NCI-H1436 treated with DMSO at 0.1 percent for 48 hours (cell line): ENCODE measurements at places on chromosomes 3 and 15.

GRCh38 chr3:53137835-53138446 lies 7.7 kb upstream of the RFT1 start:
- no peak for DNase-seq

DNA sequence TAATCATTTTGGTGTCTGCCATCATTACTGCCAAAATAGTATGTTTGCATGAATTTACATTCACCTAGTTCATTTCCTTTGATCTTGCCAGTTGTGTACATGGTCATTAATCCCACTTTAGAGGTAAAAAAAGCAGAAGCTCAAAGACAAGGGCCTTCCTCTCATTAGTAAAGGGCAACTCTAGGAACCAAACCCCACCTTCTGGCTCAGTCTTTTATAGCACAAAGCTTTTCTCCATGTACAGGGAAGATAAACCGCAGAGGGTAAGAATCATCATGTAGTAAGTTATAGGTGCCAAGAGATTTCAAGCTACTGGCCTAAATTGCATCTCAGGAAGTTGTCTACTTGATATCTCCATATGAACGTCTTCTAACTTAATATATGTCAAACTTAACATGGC lies 19.3 kb upstream of the SPG21 start:
- DNase-seq, result no peak

DNA sequence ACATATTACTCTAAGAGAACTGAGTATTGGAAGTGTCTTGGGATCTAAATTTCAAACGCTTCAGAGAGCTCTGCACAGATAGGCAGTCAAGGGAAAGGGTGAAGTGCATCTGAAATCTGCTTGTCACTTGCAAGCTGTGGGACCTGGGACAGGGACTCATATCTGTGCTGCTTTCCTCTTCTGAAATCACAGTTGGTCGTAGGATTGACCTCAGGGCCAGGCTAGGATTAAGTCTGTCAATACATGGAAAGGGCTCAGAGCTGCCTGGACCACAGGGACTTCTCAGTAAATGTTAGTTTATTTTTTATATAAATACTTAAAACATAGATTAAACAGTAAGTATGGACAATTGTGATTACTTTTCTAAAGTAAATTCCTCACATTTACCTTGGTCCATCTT lies 74.7 kb upstream of the CMTM7 start:
- no peak for DNase-seq

GRCh38 chr3:193977622-193978021 lies 158.3 kb upstream of the HES1 start:
- no peak for DNase-seq

GRCh38 chr3:107599772-107600145 lies 77.0 kb downstream of the BBX start:
- no peak for DNase-seq

DNA sequence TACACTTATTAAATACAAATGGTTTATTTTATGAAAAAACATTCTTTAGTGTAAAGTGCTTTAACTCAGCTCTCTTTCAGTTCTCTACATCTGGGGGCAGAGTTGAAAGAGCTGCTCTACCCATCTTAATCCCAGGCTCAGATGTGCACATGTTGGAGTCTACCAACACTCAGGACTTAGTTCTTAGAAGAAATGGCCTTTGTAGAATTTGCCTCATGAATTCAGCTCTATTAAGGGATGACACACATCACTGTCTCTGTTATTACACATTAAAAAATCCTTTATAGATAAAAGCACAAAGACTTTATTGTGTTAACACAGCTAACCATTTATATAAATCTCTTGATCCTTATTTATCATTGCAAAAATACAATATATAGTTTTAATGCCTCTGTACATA lies 31.7 kb upstream of the GSK3B start:
- DNase-seq, result no peak

GRCh38 chr3:142876417-142876816 lies 12.5 kb downstream of the PCOLCE2 start:
- DNase-seq, result no peak

DNA sequence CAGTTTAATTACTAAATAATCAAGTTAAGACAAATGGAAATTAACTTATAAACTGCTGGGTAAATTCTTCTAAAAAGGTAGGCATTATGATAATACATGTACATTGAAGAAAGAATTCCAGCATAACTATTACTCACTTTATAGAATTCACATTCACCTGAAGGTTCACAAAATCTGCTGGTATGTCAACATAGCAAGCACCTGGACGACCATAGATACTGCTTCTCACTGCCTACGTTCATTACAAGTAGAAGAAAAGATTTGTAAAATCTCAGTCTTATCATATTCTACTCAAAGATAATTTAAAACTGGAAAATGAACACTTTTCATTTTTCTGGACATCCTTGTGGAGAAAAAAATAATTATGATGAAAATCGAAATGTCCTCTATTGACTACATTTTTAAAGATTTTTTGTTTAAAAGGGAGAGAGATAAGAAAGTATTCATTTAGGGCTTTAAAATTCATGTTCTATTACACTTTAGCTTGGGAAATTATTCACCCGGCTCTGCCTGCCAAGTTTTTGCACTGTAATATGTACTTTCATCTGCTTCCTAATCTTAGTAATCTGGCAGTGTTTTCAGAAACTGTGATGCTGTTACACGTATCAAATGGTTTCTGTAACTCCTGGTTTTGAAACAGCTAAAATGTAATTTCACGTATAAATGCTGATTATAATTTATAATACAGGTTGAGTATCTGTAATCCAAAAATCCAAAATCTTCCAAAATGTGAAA lies 16.1 kb downstream of the HACL1 start:
- DNase-seq, result no peak

GRCh38 chr3:98902351-98902740 lies 851 bp upstream of the DCBLD2 start:
- DNase-seq, result no peak

GRCh38 chr3:192904632-192905289 lies 12.9 kb downstream of the MB21D2 start:
- no peak for DNase-seq

- no peak for DNase-seq
These were observed 121.1 kb downstream of the ZNF621 start for GRCh38 chr3:40645883-40646282.

DNA sequence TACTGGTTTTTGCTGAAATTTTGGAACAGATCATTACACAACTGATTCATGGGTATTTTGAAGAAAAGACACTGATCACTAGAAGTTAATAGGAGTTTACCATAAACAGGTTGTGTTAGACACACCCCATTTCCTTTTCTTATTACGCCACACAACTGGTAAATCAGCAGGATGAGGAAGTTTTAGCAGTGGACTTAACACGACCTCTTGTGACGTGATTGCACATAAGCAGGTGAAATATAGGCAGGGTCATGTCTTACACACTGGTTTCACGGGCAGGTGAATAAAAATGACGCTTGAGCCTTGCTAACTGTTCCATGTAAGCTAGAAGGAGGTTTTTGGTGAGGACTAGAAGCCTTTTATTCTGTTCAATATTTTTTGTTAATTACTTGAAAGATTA lies 27.1 kb upstream of the TPRG1 start:
- peak; percentile 89 for DNase-seq

DNA sequence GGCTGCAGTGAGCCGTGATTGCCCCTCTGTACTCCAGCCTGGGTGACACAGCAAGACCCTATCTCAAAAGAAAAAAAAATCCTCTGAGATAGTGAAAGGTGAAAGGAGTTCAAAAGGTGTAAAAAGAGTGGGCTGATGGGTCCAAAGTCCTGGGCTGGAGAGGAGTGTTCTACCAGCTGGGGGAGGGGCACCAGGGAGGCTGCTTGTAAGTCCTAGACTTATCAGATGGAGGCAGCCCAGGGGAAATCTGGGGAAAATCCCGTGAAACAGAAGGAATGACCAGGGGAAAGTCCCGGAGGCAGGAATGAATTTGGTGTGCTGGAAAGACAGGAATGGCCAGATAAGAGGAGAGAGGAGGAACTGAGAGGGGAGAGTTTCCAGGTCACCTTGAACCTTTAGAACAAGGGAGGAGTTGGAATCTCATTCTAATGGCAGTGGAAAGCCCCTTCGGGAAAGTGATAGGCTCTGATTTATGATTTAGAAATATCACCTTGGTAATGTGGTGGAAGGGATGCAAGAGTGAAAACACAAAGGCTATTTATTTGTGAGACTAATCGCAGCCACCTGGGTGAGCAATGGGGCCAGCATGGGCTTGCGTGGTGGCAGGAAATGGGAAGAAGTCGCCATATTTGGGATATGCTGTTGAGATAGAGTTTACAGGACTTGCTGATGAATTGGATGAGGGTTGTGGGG lies 23.4 kb upstream of the PPP4R2 start:
- no peak for DNase-seq

GRCh38 chr3:150268426-150269391 lies 139.4 kb upstream of the TSC22D2 start:
- no peak for DNase-seq

DNA sequence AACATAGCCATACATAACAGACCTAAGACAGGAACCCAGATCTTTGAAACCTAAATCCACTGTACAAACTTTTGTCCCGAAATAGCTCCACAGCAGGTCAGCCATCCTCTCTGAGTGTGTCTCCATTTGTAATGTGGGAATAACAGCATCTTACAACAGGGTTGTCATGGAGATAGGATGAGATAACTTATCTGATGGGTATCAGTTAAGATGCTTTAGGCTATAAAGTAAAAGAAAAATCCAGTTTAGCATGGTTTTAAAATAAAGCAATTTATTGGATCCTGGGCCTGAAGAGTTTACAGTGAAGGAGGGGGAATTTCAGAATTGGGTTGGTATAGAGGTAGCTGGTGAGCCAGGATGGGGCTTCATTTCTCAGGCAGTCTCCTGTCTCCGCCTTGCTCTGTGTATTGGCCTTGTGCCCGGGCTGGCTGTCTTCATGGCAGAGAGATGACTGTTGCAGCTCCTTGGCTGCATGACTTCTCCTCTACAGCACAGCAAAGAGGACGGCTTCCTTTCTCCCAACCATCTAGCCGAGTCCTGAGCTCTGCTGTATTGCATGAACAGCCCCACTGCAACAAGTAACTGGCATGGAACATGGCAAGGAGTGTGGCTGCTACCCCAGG lies 131.9 kb upstream of the PROK2 start:
- DNase-seq, result no peak

GRCh38 chr3:28826840-28827239 lies 454.0 kb upstream of the RBMS3 start:
- DNase-seq, result no peak

DNA sequence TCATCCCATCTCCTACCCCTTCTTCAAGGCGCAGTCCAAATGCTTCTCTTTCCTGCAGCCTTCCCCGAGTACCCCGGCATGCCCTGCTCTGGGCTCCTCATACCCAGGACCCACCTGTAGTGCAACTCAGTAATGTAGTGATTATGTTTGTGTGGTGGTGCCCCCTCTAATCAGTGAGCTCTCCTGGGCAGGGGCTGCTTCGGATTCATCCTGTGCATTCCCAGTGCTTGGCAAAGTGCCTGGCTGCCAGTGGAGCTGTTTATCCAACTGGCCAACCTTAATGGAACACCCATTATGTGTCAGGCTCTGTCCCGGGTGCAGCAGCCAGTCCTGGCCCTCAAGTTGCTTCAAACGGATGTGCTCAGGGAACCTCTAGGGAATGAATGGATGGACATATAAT lies 174.4 kb upstream of the LINGO1 start:
- no peak for DNase-seq

DNA sequence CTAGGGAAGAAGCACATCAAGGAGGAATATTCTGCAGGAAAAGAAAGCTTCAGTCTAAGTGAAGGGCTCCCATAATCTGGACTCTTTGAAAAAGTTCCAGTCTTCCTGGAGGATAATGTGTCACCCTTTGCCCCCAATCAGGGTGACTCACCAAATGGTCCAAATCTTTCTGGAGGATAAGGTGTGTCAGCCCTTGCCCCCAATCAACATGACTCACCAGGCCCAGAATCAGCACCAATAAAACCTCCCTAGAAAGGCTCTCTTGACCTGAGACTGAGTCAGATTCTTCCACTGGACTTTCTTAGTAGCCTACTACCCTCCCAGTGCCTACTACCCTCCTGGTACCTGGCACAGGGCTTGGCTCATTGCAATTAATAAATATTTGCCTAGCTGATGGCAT lies 9.5 kb upstream of the ARL14 start:
- no peak for DNase-seq

DNA sequence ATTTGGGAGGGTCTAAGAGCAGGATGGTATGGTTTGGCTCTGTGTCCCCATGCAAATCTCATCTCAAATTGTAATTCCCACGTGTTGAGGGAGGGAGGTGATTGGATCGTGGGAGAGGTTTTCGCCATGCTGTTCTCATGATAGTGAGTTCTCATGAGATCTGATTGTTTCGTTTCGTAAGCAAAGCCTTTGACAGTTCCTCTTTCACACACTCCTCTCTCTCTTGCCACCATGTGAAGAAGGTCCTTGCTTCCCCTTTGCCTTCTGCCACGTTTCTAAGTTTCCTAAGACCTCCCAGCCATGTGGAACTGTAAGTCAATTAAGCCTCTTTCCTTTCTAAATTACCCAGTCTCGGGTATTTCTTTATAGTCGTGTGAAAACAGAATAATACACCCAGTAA lies 553.7 kb downstream of the TAFA4 start:
- no peak for DNase-seq

DNA sequence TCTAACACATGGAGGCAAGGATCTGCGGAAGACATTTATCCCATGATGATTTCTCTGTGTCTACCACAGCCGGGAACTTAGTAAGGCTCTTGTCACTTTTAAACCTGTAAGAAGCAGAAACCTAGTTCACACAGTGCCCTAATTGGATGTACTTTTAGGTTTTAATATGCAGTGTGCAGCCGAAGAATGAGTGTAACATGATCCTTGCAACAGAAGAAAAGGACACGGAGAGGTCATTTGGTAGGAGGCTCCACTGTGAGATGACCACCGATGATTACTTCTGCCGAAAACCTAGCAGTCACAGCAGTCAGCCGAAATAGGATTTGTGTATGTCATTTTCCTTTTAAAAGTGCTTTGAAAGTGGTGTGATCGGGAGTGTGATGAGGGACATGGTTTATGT lies 6.8 kb downstream of the CACNA1D start:
- DNase-seq, result no peak

DNA sequence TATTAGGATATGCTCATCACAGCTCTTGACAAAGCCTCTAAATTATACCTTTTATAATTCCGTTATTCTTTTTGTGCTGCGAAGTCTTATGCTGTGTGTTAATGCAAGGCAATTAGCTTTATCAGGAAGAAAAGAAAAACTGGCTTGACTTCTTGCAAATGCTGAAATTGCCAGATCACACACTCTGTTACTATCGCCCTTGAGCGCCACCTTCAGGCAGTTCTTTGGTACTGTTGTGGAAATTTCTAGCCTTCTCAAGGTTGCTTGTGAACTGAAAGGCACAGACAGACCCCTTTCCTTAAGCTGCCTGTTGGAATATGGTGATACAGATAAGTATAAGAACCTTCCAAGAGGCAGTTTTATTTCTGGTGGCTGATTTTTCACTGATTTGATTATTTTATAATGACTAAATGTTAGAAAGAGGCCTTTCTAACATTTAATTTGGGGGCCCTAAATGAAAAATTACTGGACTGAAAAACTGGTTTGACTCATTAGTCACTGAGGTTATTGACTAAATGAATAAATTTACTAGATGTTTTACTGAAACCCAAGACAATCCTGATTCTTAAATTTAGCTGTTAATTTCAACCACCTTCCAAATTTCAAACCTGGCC lies 126.2 kb upstream of the RASGRP1 start:
- DNase-seq, result peak; percentile 54

GRCh38 chr15:90040618-90041017 lies 39.5 kb downstream of the ZNF710 start:
- DNase-seq, result no peak

GRCh38 chr3:14204515-14205284 lies 26.1 kb downstream of the LSM3 start:
- DNase-seq, result no peak
